ENCODE measurements at places on chromosomes 11 and 22. TPM values are rescaled to one million over a fixed set of nuclear protein-coding genes. Genes with fewer than 3 reads are reported as not detected.

The HBD gene
- not detected for total RNA-seq

The OR6T1 gene
- not detected for total RNA-seq

- no peak for DNase-seq
These were observed 168.2 kb downstream of the NCAM1 start for GRCh38 chr11:113129261-113129992.

The FOSL1 gene
- total RNA-seq, result 0.22 TPM

GRCh38 chr11:72856551-72857345 is 42.5 kb downstream of the ATG16L2 start:
- DNase-seq, result no peak

DNA sequence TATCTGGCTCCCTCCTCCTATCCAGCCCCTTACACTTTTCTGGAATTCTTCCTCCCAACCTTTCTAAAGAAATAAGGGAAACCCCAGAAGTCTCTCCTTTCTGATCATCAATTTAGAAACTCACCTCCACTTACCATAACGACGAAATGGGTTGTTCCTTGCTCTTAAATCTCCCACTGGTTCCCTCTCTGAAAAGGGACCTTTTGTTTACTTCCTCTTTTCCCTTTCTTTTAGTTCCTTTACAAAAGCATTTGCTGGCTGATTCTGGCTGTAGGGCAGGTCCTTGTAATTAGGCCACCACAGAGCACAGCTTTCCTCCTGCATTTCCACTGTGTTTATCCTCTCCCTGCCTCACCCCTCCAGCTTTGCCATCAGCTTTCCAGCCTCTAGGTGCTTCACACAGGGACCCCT is 12.0 kb downstream of the JAML start:
- DNase-seq, result no peak

DNA sequence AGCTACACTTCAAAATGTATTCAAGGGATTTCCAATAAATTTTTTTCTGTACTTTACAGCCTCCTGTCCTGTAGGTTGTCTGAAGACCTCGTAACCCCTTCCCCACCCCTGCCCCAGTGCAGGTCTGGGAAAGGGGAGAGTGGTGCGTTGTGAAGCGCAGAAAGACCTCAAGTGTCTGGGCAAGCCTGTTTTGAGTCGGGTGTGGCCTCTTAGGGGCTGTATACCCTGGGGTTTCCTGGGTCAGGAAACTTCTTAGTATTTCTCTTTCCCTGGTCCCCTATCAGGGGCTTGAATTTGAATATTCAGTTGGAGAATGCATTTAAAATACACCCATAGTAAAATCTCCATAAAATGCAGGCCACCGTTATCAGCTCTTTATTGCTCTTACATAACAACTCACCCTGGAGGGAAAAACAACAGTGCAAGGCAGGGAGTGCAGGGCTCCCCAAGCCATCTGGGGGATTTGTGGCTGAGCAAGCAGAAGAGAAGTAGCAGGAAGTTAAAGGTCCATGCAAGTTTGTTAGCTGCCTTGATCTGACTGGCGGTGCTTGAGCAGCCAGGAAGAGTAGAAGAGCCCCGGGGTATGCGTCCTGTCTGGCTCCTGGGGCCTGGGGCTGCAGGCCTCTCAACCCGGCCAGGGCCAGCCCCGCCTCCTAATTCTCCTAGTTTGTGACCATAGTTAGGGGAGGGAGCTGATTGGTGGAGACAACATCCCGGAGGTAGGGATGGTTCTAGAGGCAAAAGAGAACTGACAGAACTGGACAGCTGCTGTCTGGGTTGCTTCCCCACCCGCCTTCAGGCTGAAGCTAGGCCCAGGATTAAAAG is 25.7 kb downstream of the ARHGAP1 start:
- peak; percentile 76 for DNase-seq

DNA sequence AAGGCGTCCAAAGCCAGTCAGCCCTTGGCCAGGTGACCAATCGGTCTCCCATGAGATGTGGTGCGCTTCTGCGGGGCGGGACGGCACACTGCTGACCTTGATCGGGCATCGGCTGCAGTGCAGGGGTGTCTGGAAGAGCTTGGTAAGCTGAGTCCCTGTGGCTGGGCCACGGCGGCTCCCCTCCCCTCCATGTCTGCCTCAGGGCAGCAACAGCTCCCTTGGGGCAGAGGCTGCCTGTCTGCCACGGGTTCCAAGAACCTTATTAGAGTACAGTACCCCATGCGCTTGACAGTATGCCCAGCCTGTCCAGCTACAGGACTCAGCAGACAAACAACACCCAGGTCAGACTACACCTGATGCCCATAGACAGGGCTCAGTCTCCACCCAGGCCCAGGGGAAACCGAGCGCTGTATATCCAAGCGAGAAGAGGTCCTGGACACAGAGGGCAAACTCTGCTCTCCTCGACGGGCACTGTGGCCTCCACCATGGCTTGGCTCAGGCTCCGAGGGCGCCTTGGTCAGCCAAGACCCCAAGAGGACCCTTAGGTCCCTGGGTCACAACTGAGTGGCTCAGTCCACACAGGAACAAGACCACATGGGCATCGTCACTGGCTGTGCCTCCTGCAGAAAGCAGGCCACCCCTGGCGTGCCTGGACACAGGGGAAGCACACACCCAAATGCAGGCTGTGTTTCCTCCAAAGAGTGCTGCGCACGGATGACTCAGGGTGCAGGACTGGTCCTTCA is 18.9 kb downstream of the TSPAN32 start:
- DNase-seq, result no peak

The IFITM1 gene
- total RNA-seq, result 167 TPM

GRCh38 chr11:32706985-32707741 is 87.3 kb downstream of the CCDC73 start:
- no peak for DNase-seq

The CD3E gene
- 0.17 TPM for total RNA-seq

- DNase-seq, result no peak
These were observed 373.7 kb upstream of the B3GAT1 start for GRCh38 chr11:134785660-134786284.

DNA sequence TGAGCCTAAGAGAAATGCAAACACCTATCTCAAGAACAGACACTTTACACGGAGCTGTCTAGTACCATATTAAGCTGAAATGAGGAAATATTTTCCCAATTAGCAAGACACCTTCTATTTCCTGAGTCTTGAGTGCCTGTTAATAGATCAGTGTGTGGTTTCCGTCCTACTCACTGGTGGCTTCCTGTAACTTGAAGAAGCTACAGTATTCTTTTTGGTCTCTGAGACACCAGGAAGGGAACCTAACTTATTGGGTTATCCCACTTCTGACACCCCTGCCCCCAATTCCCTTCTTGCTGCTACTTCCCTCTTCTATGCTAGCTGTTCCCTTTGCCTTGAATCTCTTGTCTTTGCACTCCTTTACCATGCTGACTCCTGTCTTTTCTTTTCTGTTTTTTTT is 92.7 kb downstream of the FDX1 start:
- DNase-seq, result no peak

GRCh38 chr11:118175993-118176777 is at the start of gene SCN2B:
SCN2B (minus strand) TSS chr11:118176639; CDS start chr11:118176431, 208 bp downstream.
- no peak for DNase-seq

GRCh38 chr22:20803696-20804324 is 29.9 kb downstream of the SERPIND1 start:
- no peak for DNase-seq

DNA sequence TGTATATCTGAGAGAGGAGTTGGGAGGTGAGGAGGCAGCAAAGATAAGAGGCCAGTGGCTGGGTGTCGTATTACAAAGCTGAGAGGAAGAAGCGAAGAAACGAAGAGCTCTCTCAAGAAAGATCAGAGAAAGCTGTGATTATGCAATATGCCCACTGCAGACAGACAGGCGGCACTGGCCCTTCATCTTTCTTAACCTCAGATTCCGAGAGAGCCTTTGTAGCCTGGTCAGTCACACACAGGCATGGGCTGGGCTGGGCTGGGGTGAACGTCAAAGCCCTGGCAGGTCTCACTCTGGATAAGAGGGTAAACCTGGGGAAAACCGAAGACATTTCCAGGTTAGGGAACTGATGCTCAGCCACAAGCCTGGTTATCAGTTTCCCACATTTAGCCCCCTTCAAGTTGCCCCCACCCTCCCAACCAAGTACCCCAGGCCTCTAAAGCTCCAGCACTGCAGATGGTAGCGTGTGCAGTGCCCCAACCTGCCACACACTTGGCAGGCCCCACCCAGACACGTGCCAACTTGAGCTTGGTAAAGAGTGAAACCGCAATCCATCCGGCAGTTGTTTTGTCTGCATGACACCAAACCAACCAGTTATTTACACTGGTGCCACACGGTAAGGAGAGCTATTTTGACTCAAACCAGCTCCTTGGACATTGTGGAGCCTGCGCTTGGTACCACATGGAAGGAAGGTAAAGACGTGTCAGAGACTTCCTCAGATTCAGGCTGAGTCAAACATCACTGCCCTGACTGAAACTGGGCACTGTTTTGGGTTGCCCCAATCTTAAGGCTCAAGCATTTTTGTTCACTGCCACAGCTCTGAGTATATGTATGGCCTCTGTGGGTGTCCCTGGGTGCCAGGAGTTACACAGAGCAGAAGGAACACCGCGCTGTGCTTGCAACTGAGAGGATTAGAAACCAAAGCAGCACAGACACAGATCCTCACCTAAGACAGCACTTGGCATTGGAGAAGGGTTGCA is 135.9 kb downstream of the FDX1 start:
- no peak for DNase-seq

DNA sequence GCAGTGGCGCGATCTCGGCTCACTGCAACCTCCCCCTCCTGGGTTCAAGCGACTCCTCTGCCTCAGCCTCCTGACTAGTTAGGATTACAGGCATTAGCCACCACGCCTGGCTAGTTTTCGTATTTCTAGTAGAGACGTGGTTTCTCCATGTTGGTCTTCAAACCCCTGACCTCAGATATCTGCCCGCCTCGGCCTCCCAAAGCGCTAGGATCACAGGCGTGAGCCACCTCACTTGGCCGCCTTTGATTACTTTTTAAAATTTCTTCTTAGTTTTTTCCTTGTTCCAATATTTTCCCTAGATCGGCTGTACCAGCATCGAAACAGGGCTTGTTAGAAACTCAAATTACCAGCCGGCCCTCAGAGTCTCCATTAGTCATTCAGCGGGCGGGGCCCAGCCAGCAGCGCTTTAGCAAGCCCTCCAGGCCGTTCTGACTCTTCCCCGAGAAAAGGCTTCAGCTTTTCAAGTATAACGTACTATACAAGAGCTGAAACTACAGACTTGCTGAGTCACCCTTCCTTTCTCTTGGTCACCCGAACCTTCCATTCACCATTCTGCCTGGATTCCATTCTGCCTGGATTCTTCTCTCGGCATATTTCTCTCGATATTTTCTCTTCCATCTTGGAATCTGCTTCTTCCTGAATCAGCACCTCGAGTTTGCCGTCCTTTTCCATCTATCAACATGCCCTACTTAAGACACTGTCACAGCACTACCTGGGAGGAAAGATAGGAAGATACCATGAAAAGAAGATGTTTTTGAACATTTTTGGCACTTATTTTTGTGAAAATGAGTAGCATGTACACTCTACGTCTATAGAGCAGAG is 6.7 kb upstream of the CAPRIN1 start:
- DNase-seq, result no peak

GRCh38 chr11:86486261-86487030 is 111.8 kb downstream of the CCDC81 start:
- DNase-seq, result no peak

- DNase-seq, result peak; percentile 72
These were observed 9.7 kb downstream of the FXYD2 start for GRCh38 chr11:117814766-117815261.

- DNase-seq, result no peak
These were observed 382.6 kb downstream of the DYNC2H1 start for GRCh38 chr11:103491777-103492176.

- no peak for DNase-seq
These were observed 563 bp upstream of the PSMA1 start for GRCh38 chr11:14520747-14521151.

Data from heart left ventricle (tissue), 16 donors.